KBM-7 (cell line): ENCODE measurements at places on chromosomes 4 and X.
A peak's percentile ranks its signal among the peaks of the same experiment; 100 is the strongest.

DNA sequence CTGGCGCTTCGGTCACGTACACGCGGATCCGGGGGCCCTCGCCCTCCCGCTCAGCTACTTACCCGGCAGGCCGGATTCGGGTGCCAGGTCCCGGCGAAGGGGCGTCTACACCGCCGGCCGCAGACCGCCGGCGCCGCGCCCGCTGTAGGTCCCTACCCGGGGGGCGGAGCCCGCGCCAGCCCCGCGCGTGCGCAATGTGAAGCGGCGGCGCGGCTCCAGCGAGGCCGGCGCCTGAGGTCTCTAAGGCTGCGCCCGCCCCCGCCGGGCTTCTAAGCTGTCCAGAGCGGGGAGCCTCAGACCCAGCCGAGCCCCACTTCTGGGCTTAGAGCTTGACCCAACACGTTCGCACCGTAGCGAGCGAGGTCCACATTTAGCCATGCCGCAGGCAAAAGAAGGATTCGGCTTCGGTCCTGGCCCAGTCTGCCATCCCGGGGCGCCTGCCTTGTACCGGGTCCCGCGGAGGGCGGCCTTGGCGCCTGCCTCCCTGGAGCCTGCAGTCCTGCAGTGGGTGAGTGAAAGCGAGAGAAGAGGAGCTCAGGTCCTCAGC is at the start of gene ZNF518B:
Gene ZNF518B, minus strand, starts transcription at position 172 of the 547 bp plus-strand sequence. CDS start 11,098 bp downstream, outside the sequence.
- peak; percentile 12 for DNase-seq

GRCh38 chr4:48071191-48071590 is 54.6 kb downstream of the NIPAL1 start:
- DNase-seq, result no peak

DNA sequence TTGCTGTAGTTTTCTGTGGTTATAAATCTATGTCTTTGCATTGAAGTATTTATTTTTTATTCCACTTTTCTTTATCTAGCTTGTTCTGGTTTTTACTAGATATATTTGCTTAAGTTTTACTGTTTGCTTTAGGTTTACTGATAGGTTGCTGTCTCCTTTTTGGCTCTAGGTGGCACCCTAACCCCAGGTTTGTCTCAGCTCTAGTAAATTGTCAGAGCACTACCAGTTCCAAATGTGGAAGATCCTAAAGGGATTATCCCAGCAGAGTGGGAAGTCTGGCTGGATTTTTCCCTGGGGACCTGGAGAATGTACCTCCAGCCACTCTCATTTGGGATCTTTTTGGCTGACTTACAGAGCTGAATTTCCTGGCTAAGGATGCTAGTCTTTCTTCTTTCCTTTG is 106.1 kb downstream of the PBDC1 start:
- DNase-seq, result peak; percentile 64

GRCh38 chr4:175891851-175892250 is 79.8 kb upstream of the GPM6A start:
- peak; percentile 9 for DNase-seq

- no peak for DNase-seq
Observed at GRCh38 chrX:124993735-124994134, 325.9 kb upstream of the TEX13C start.

- no peak for DNase-seq
Observed at GRCh38 chr4:82076359-82076758, 297.4 kb downstream of the HNRNPD start.

- DNase-seq, result no peak
Observed at GRCh38 chr4:69910016-69910782, 20.7 kb upstream of the CSN1S1 start.

- no peak for DNase-seq
Observed at GRCh38 chr4:131638781-131639180, 1510.3 kb upstream of the PCDH10 start.

- no peak for DNase-seq
Observed at GRCh38 chr4:156945532-156945931, 26.1 kb downstream of the PDGFC start.

- DNase-seq, result no peak
Observed at GRCh38 chr4:140188975-140189374, 35.0 kb upstream of the MAML3 start.

DNA sequence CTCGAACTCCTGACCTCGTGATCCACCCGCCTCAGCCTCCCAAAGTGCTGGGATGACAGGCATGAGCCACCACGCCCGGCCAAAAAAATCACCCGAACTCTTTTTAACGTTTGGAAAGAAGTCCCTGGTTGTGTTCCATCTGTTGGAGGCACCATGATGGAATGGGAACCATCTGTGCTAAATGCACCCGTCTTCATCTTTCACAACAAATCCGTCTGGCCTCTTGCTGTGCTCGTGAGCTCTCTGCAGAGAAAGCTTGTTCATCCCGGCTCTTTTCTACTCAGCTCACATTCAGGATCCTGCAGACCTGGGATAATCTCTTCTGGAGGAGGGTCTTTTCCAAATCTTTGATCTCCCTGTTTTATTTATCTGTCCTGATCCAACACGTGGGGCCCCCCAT is 188.8 kb downstream of the CRLF2 start:
- no peak for DNase-seq

- no peak for DNase-seq
Observed at GRCh38 chrX:12716574-12716973, 74.6 kb upstream of the PRPS2 start.

- no peak for DNase-seq
Observed at GRCh38 chr4:105613306-105613705, 60.9 kb downstream of the ARHGEF38 start.

- peak; percentile 22 for DNase-seq
Observed at GRCh38 chr4:157004279-157005161, 32.9 kb upstream of the PDGFC start.

DNA sequence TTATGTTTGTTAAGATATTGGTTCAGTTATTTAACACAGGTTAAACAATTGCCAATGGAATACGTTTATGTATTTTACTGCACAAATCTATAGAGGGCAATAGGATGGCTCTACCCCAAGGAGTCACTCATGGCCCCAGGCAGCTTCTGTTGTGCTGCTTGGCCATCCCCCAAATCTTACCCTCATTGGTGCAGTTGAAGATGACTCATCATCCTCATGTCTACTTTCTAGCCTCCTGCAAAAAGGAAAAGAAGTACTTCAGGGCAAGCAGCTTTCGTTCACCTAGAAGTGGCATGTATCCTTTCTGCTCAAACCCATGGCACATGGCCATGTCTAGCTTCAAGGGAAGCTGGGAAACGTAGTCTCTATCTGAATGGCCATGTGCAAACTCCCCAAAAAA is 14.2 kb downstream of the PHOX2B start:
- DNase-seq, result no peak

- no peak for DNase-seq
Observed at GRCh38 chr4:74456849-74457395, 12.0 kb downstream of the AREG start.

DNA sequence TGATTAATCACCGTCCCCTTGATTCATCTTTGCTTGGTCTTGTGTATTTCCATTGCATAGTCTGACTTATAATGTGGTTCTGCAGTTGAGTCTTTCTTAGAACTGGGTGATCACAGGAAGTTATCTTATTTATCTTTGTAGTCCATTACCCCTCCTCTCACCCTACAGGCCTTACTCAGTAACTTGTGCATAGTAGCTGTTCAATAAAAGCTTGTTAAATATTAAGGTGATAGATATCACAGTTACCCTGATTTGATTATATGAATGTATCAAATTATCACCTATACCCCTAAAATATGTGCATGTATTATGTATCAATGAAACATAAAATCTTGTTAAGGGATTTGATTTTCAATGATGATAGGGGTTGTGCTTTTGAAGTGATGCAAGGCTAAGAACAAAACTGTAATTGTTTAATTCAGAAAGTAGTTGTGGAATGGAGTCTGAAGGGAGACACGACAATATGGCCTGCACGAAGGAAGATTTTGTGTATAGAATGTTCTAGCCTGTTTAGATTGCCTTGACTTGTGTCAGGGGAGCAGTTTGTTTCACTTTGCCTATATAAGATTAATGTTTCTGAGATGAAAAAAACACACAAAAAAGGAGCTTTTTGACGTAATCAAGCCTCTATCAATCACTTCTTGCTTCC is 132.4 kb upstream of the LIMCH1 start:
- DNase-seq, result no peak

- no peak for DNase-seq
Observed at GRCh38 chrX:18549643-18550042, 122.3 kb downstream of the RS1 start.

- DNase-seq, result no peak
Observed at GRCh38 chr4:106496061-106496460, 127.5 kb upstream of the GIMD1 start.

GRCh38 chr4:139786494-139787354 is 121.1 kb downstream of the MGST2 start:
- no peak for DNase-seq

DNA sequence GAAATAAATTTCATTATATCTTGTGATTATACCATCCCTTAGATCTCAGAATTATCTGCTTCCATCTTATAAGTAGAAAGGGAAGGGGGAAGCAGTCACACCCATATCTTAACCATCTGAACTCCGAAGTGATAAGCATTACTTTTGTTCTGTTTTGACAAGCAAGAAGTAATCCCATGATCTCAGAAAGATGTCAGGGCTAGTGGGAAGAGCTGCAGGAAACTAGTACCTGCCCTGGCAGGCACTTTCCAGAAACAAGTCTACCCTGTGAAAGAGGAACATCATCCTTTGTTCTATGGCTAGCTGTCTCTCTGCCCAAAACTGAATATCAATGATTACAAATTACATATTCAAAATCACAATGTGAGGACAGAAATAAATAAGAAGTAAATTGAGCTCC is 244.4 kb downstream of the SPOCK3 start:
- no peak for DNase-seq

DNA sequence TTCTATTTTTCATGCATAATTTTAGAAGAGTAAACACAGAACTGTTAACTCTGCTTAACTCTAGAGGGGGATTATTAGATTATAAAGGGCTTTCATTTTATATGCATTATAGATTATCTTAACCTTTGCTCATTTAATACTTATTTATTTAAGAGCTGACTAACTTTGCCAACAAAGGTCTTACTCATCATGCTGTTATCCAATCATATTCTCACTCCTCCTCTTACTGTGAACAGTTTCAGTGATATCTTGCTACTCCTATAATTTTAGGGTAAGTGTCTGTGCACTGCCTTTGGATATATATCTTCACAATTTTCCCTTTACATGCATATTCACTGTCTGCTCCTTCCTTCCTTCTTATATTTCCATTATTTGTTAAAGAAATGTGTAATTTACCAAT is 1814.9 kb downstream of the STIM2 start:
- no peak for DNase-seq

- no peak for DNase-seq
Observed at GRCh38 chr4:86818211-86818610, 31.0 kb downstream of the SLC10A6 start.

DNA sequence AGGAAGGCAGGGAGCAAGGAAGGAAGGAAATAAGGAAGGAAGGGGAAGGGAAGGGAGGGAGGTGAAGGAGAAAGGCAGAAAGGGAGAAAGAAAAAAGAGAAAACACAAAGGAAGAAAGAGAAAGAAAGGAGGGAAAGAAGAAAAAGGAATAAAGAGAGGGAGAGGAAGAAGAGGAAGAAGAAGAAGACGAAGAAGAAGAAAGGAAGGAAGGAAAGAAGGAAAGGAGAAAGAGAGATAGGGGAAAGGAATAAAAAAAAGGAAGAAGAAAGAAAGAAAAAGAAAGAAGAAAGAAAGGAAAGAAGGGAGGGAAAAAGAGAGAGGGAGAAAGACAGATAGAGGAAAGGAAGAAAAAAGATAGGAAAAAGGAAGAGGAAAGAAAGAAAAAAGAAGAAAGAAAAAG is 128.0 kb downstream of the MXRA5 start:
- no peak for DNase-seq

- no peak for DNase-seq
Observed at GRCh38 chr4:89029591-89029990, 27.4 kb downstream of the FAM13A start.
